Activated CD8-positive, alpha-beta T cell treated with anti-CD3 and anti-CD28 coated beads, Interleukin-2, amount 10 ng/mL, durations not matched to agents 7 days and 5 days (primary cell): ENCODE measurements at places on chromosomes 13 and 19. TPM values are rescaled to one million over a fixed set of nuclear protein-coding genes. Genes with fewer than 3 reads are reported as not detected.

DNA sequence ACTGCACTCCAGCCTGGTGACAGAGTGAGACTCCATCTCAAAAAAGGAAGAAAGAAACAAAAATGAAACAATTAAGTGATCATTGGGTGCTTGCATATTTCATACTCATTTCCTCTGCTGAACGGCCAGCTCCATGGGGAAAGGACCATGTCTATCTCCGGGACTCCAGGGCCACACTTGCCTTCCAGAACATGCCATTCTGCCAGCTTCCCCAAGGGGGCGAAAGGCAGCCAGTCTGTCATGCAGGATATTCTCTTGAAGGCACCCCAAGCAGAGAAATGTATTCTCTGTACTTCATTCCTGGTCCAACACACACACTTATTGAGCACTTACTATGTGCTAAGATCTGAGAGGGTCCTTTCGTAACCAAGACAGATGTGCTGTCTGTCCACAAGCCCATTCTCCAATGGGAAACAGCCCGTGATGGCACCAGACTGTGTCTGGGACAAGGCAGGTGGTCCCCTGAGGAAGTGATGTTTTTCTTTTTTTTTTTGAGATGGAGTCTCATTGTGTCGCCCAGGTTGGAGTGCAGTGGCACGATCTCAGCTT lies 10.2 kb upstream of the CARM1 start:
- peaks cover 19% of the 10 kb centered on the region for H3K4me1 ChIP-seq
- H3K4me3 ChIP-seq, result no peak overlapping the region
- peak; percentile 58 for DNase-seq
- no peak overlapping the region for H3K27ac ChIP-seq

GRCh38 chr19:3270902-3271301 lies 46.4 kb downstream of the CELF5 start:
- H3K27ac ChIP-seq, result no peak overlapping the region
- peak; percentile 61 for DNase-seq
- peaks cover 33% of the 10 kb centered on the region for H3K27me3 ChIP-seq
- no peak overlapping the region for H3K4me3 ChIP-seq
- peaks cover 14% of the 10 kb centered on the region for H3K4me1 ChIP-seq

DNA sequence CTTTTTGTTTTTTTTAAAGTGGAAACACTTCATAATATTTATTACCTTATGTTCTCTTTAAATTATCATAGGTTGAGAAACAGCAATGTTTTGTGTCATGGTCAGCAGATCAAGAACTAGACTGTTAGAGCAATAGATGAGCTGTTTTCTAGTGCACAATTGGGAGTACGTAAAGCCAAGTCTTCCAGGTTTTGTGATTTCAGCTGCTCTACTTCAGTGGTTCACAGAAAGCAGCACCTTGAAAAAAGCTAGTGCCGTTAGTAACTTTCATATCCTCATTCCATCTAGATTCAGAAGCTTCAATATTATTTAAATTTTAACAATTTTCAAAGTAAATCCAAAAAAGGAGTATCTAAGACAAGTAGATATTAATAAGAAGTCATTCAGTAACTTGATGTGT lies 1.9 kb downstream of the GPR18 start:
- H3K4me1 ChIP-seq, result peaks cover 69% of the 10 kb centered on the region
- no peak for DNase-seq
- H3K27ac ChIP-seq, result peak overlapping the region; percentile 15
- peak overlapping the region; percentile 76 for H3K4me3 ChIP-seq

DNA sequence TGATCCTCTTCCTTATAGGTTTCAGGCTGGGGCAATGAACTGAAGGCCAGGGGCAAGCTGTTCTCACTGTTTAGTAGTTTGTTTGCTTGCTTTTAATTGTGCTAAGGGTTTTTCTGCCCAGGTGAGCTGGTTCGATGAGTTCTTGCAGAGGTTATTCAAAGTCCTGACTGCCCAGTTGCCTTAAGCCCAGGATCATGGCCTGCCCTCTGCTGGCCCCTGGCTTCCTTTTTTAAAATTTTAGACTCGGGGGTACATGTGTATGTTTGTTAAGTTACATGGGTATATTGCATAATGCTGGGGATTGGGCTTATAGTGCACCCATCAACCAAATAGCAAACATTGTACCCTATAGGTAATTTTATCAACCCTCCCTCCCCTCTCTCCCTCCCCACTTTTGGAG lies 65.7 kb downstream of the ZNF536 start:
- H3K4me1 ChIP-seq, result no peaks in the 10 kb centered on the region
- H3K4me3 ChIP-seq, result no peak overlapping the region
- H3K27ac ChIP-seq, result no peak overlapping the region
- H3K27me3 ChIP-seq, result no peaks in the 10 kb centered on the region
- H3K36me3 ChIP-seq, result no peaks in the 10 kb centered on the region

The DOCK9 gene
- 100 TPM for total RNA-seq

DNA sequence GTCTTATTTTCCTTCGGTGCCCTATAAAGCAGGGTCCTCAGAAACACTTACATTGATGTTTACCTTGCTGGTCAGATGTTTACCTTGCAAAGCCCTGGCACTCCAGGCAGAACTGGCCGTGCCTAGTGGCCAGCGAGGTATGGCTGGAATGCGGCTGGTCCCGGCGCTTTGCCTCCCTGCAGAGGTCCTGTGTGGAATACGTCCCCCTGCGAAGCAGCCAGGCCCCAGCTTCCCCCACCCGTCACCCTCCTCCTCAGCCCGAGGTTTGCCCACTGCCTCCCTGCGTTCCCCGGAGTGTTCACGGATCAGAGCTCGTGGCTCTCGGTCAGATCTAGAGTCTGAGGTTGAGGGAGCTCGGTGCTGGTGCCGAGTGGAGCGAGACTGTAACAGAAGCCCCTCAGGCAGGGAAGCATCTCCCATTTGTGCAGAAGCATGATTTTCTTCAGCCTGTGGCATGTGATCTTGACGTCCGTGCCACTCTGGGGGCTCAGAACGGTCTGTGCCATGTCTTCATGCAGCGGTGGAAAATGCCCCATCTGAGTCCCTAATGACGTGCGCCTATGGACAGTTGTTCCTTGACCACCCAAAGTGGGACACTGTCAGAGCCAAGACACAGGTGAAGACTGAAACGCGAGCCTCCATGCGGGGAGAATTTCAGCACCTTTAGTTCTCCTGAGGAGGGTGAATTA lies 54.8 kb upstream of the SOX1 start:
- H3K27ac ChIP-seq, result no peak overlapping the region
- H3K36me3 ChIP-seq, result no peaks in the 10 kb centered on the region
- H3K4me3 ChIP-seq, result no peak overlapping the region
- H3K4me1 ChIP-seq, result no peaks in the 10 kb centered on the region

The SLC27A1 gene
- 7.3 TPM for total RNA-seq

DNA sequence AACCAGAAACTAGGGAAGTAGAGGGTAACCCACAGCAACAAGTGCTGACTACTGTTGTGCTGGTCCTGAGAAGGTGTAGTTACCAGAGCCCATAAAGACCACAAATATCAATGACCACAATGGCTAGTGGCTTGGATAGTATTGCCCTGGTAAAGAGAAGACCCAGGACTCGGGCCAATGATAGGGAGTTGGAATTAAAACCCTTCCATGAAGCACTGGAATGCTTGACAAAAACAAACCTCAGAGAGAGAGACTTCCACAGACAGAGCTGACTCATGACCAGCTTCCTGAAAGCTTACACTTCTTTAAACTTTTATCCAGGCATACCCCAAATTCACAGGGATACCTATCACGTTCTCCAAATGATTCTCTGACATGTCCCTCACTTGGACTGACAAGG lies 60.5 kb downstream of the WDR87 start:
- no peak for DNase-seq
- H3K4me3 ChIP-seq, result no peak overlapping the region
- no peak overlapping the region for H3K27ac ChIP-seq

- H3K36me3 ChIP-seq, result peaks cover 5% of the 10 kb centered on the region
- no peaks in the 10 kb centered on the region for H3K27me3 ChIP-seq
Measured at GRCh38 chr13:51645154-51645650, 60.9 kb downstream of the WDFY2 start.

DNA sequence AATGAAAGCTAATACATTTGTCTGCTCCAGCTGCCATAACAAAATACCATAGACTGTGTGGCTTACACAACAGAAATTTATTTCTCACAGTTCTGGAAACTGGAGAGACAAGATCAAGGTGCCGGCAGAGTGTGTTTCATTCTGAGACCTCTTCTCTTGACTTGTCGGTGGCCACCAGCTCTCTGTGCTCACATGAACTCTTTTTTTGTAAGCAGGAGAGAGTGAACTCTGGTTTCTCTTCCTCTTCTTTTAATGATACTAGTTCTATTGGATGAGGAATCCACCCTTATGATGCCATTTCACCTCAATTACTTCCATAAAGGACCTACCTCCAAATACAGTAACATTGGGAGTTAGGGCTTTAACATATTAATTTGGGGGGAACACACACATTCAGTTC lies 11.7 kb downstream of the KCTD12 start:
- no peak for DNase-seq
- no peak overlapping the region for H3K27ac ChIP-seq
- no peak overlapping the region for H3K4me3 ChIP-seq

The SHISA7 gene
- not detected for total RNA-seq

GRCh38 chr19:56671613-56671994 lies at the start of gene ZNF835:
Gene ZNF835 (minus strand): TSS chr19:56671757. CDS start chr19:56665198, 6,559 bp downstream.
- H3K4me1 ChIP-seq, result peaks cover 12% of the 10 kb centered on the region
- H3K4me3 ChIP-seq, result peak within 1 kb of the TSS; percentile 80
- no peaks in the 10 kb centered on the region for H3K27me3 ChIP-seq
- peaks cover 10% of the 10 kb centered on the region for H3K36me3 ChIP-seq

GRCh38 chr13:60620611-60621395 lies 223.8 kb downstream of the TDRD3 start:
- DNase-seq, result no peak
- no peaks in the 10 kb centered on the region for H3K36me3 ChIP-seq
- no peaks in the 10 kb centered on the region for H3K4me1 ChIP-seq
- H3K4me3 ChIP-seq, result no peak overlapping the region

GRCh38 chr13:46171217-46171616 lies 10.8 kb downstream of the LCP1 start:
- H3K4me1 ChIP-seq, result peaks cover 96% of the 10 kb centered on the region
- H3K4me3 ChIP-seq, result peak overlapping the region; percentile 74
- no peak for DNase-seq
- no peaks in the 10 kb centered on the region for H3K27me3 ChIP-seq

- no peak overlapping the region for H3K4me3 ChIP-seq
- DNase-seq, result no peak
- H3K36me3 ChIP-seq, result peaks cover 14% of the 10 kb centered on the region
- no peaks in the 10 kb centered on the region for H3K27me3 ChIP-seq
- H3K27ac ChIP-seq, result peak overlapping the region; percentile 9
Measured at GRCh38 chr19:33132425-33132824, 511 bp downstream of the WDR88 start.

DNA sequence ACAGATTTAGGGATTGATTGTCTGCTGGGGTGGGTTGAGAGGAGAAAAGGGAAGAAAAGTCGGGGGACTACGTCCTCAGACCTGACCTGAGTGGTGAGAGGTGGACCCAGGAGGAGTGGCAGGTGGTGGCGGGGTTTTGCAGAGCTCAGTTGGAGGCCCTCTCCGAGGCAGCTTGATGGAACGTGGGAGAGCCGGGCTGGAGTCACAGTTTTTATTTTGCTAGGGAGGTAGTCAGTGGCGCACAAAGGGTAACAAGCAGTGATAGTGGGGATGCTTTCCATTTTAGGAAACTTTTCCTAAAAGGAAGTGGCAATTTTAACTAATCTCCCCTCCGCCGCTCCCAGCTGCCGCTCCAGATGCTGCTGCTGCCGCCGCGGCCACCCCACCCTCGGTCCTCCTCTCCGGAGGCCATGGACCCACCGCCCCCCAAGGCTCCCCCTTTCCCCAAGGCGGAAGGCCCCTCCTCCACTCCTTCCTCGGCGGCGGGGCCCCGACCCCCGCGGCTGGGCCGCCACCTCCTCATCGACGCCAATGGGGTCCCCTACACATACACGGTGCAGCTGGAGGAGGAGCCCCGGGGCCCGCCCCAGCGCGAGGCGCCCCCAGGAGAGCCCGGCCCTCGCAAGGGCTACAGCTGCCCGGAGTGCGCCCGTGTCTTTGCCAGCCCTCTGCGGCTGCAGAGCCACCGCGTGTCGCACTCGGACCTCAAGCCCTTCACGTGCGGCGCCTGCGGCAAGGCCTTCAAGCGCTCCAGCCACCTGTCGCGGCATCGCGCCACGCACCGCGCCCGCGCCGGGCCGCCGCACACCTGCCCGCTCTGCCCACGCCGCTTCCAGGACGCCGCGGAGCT lies 1.1 kb upstream of the ZNF581 start:
- peak overlapping the region; percentile 95 for H3K27ac ChIP-seq
- H3K4me3 ChIP-seq, result peak overlapping the region; percentile 86
- H3K36me3 ChIP-seq, result peaks cover 37% of the 10 kb centered on the region

- peaks cover 4% of the 10 kb centered on the region for H3K36me3 ChIP-seq
- H3K4me3 ChIP-seq, result no peak overlapping the region
- H3K4me1 ChIP-seq, result peaks cover 40% of the 10 kb centered on the region
- no peak for DNase-seq
- no peaks in the 10 kb centered on the region for H3K27me3 ChIP-seq
Measured at GRCh38 chr13:48181482-48182145, 51.4 kb upstream of the ITM2B start.

The GGACT gene
- 3.1 TPM for total RNA-seq

GRCh38 chr13:19069684-19070397 lies 111.8 kb downstream of the TUBA3C start:
- H3K4me3 ChIP-seq, result no peak overlapping the region
- no peak for DNase-seq
- no peaks in the 10 kb centered on the region for H3K4me1 ChIP-seq

- H3K36me3 ChIP-seq, result peaks cover 59% of the 10 kb centered on the region
- H3K27me3 ChIP-seq, result no peaks in the 10 kb centered on the region
- no peak overlapping the region for H3K4me3 ChIP-seq
Measured at GRCh38 chr13:48397744-48398143, 15.2 kb downstream of the LPAR6 start.

DNA sequence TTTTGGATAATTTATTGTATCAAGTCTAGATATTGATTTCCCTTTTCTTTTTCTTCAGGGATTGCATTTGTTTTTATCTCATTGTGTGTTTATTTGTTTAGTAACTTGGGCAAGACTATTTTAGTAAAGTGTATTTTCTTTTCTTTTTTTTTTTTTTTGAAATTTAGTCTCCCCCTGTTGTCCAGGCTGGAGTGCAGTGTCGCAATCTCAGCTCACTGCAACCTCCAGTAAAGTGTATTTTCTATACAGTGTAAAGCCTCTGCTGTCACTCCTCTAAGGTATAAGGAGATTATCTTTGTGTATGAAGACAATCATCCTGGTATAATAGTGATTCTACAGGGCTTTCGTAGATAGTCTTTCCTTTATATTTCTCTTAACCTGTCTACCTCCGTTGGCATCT lies 2546.0 kb downstream of the PCDH9 start:
- no peak for DNase-seq
- H3K36me3 ChIP-seq, result no peaks in the 10 kb centered on the region
- H3K4me3 ChIP-seq, result no peak overlapping the region
- no peaks in the 10 kb centered on the region for H3K27me3 ChIP-seq
- H3K27ac ChIP-seq, result no peak overlapping the region

DNA sequence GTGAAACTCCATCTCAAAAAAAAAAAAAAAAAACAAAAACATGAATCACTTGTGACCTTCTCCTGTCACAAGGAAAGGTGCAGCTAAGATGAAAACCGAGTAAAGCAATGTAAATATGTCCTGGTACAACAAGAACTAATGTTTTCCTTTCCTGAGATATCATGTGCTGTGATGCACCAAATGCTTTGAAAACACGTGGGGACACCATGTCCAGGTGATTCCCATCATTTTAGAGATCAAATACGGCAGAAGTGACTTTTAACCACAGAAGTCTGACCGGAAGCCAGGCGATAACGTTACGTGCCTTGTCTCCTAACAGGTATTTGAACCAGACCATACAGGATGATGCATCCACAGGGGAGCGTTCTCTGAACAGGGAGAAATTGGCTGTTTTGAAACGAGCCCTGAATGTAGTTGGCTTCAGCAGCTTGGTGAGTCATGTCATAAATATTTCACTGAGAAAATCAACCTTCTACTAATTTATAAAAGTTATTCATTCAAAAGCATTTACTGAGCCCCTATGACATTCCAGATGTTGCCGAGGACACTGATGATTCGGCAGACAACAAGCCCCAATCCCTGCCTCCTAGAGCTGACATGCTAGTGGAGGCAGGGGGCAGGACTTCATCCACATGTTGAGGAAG lies 328.1 kb downstream of the MYO16 start:
- no peak for DNase-seq
- H3K27me3 ChIP-seq, result peaks cover 2% of the 10 kb centered on the region
- no peaks in the 10 kb centered on the region for H3K4me1 ChIP-seq
- no peak overlapping the region for H3K27ac ChIP-seq
